ENCODE measurements at places on chromosomes 1 and 21. TPM values are rescaled to one million over a fixed set of nuclear protein-coding genes. Genes with fewer than 3 reads are reported as not detected.

DNA sequence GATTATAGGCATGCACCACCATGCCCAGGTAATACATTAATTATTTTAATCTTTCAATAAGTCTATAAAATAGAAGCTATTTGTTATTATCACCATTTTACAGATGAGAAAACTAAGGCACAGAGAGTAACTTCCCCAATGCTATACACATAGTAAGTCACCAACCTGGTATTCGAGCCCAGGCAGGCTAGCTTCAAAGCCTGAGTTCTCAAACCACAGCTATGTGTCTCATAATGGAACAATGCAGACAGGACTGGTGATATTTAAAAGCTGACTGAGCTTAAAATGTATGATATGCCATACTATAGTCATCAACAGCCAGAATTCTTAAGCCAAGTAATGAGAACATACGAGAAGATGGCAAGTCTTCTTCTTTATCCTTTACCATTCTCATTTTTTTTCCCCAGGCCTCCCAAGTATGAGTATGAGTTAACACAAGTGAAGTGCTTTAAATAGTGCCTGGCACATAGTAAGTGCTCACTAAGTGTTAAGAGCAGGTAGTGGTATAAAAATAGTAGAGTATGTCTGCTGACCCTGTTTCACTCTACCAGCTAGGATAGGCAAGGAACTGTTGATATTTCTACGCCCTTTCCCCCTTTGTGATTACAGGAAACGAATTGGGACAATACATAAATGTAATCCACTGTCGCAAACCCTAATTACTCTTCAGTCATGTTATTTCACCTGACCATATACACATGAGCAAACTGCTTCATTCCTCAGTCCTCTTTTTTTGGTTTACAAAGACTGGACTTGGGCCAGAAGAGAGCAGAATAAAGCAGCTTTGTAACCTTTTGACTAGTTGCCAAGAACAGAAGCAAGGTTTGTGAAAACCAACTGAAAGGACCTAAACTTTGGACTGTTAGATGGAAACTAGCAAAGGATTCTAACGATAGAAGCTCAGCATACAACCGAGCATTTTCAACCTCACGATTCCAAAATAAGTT is 9.5 kb downstream of the EYA3 start:
- DNase-seq, result peak; percentile 84

- DNase-seq, result no peak
Observed at GRCh38 chr1:72438270-72438669, 155.9 kb upstream of the NEGR1 start.

DNA sequence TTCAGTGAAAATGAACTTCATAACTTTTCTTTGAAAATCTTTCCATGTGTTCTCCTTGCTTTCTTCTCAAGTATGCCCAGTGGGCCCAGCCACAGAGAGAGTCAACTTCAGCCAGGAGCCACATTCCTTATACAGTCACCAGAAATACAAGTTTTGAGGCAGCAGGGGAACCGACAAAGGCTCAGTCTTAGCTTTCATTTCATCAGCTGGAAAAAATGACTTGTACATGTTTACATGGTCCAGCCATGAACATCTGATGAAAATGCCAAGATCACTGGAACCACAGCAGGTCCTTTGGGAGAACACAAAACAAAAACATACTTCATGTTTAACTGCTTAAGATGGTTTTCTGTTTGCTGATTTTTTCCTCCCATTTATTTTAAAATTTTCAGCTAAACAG is 72.5 kb downstream of the SYDE2 start:
- DNase-seq, result no peak

DNA sequence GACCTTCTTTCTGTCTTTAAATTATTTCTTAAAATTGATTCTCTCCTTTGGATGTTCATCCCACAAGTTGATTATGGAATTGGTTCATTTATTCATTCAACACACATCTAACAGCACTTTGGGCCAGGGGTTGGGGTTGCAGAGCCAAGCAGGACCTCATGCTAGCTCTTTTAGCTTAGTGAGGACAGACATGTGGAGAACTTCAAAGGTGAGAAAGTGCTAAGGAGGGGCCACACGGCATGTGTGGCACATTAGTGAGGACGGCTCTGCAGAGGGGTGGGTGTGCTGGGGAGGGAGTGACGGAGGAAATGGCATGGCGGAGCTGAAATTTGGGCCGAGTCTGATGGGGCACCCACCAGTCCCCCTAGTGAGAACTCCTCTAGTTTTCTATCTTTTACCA is 32.5 kb upstream of the VASH2 start:
- no peak for DNase-seq

- peak; percentile 44 for DNase-seq
Observed at GRCh38 chr1:100353988-100354387, 1.7 kb downstream of the CDC14A start.

DNA sequence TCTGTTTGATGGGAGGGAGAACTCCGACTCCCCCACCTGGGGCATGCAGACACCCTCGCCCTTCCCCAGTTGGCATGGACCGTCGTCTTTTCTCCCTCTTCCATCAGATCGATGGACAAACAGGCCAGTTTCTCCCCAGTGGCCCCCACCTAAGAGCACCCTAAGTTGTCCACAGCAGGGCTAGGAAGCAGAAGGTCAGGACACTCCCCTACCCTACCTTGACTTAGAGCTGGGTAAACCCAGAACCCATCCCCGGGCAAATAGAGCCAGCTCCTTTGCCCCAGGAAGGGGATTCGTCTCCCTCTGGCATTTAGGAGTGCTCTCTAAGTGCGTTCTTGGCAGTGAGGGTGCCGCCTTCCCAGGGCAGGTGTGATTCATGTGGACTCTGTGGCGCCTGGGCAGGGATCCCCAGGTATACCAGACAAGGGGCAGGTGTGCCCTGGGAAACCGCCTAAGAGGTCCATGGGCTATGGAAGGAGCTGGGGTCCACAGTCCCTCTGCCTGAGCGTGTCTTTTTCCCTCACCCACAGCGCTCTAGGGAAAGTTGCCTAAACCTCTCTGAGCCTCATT is 2.7 kb upstream of the RUNX3 start:
- DNase-seq, result no peak

DNA sequence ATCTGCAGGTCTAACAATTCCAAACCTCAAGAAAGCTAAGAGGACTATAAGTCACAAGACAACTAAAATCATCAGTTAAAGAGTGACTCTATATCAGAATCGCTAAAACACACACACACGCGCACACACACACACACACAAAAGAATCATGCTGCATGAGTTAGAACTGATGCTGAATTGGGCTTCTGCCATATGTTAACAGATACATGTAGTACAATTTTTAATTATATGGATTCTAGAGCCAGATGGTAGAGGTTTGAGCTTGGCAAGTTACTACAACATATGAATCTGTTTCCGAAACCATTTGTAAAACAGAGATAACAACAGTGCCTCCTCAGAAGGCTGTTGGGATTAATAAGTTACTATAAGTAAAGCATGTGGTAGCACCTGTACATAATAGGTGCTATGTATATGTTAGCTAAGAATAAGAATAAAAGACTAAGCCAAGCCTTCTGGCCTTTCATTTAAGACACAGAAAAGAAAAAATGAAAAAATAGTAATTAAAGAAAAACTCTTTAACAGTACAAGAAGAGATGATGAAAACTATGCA is 17.9 kb downstream of the EPRS1 start:
- no peak for DNase-seq

DNA sequence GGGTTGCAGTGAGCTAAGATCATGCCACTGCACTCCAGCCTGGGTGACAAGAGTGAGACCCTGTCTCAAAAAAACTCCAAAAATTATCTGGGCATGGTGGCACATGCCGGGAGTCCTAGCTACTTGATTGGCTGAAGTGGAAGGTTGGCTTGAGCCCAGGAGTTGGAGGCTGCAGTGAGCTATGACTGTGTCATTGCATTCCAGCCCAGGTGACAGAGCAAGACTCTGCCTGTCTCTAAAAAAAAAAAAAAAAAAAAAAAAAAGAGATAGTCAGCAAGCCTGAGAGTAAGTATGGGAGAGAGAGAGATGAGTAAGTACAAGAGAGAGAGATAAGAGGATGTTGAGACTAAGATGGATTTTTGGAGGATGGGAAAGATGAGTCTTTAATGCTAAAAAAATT is 180.8 kb upstream of the CACYBP start:
- peak; percentile 88 for DNase-seq

The LRRIQ3 gene
- 0.75 TPM for polyA plus RNA-seq

The CR1L gene
- not detected for polyA plus RNA-seq

The FAM72D gene
- 2.5 TPM for polyA plus RNA-seq

The CD84 gene
- polyA plus RNA-seq, result not detected

The CD53 gene
- 0.24 TPM for polyA plus RNA-seq

Data from mammary epithelial cell (primary cell).